ENCODE measurements at places on chromosomes 3 and 15. TPM values are rescaled to one million over a fixed set of nuclear protein-coding genes. Genes with fewer than 3 reads are reported as not detected.

DNA sequence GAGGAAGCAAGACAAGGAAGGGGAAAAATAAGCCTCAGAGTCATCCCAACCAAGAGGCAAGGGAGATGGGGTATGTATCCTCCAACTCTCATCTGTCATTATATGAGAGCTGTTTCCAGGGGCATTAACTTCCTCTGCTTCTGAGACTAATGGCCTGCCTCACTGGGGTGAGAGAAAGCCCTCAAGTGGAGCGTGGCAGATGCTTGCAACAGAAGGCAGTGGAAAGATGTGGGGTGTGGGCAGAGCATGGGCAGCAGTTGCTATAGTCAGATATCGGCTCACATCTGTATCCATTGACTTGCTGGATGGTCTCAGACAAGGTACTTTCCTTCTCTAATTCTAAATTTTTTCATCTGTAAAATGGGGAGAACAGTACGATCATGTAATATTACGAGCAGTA lies 81.7 kb upstream of the PLCL2 start:
- no peak overlapping the region for H3K4me3 ChIP-seq
- H3K4me1 ChIP-seq: no peaks in the 10 kb centered on the region
- no peaks in the 10 kb centered on the region for H3K36me3 ChIP-seq
- no peak for DNase-seq
- no peaks in the 10 kb centered on the region for H3K27me3 ChIP-seq

- H3K4me1 ChIP-seq: peaks cover 17% of the 10 kb centered on the region
- no peak overlapping the region for H3K27ac ChIP-seq
- no peaks in the 10 kb centered on the region for H3K27me3 ChIP-seq
- DNase-seq: no peak
These were observed 59.5 kb upstream of the PLXNA1 start for GRCh38 chr3:126923423-126923822.

- H3K27ac ChIP-seq: no peak overlapping the region
- no peaks in the 10 kb centered on the region for H3K27me3 ChIP-seq
- H3K36me3 ChIP-seq: no peaks in the 10 kb centered on the region
- DNase-seq: no peak
These were observed 29.1 kb downstream of the TMEM44 start for GRCh38 chr3:194604126-194604525.

- H3K27ac ChIP-seq: no peak overlapping the region
- H3K4me1 ChIP-seq: no peaks in the 10 kb centered on the region
- no peak overlapping the region for H3K4me3 ChIP-seq
- no peak for DNase-seq
- H3K27me3 ChIP-seq: no peaks in the 10 kb centered on the region
- H3K36me3 ChIP-seq: peaks cover 66% of the 10 kb centered on the region
These were observed 19.5 kb downstream of the COPS2 start for GRCh38 chr15:49135911-49136310.

DNA sequence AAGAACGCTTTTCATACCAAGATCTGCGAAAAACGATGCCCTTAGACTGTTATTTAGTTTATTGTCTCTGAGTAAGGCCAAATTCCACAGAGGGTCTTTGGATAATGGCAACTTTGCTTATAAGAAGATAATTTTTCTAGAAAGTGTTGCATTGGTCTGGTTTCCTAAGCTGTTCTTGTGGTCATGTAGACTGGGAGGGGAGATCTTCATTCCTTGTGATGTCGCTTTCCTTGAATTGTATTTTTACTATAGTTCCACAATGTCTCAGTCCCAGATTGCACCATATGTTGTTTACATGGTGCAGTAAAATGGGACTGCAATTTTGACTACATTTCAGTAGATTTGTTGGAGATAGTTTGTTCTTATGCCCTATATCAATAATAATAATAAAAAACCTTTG lies 28.8 kb upstream of the ST3GAL6 start:
- H3K27me3 ChIP-seq: no peaks in the 10 kb centered on the region
- H3K4me1 ChIP-seq: peaks cover 6% of the 10 kb centered on the region
- no peaks in the 10 kb centered on the region for H3K36me3 ChIP-seq

The GCHFR gene
- total RNA-seq: 69.7 TPM

The ESYT3 gene
- 2.0 TPM for total RNA-seq

DNA sequence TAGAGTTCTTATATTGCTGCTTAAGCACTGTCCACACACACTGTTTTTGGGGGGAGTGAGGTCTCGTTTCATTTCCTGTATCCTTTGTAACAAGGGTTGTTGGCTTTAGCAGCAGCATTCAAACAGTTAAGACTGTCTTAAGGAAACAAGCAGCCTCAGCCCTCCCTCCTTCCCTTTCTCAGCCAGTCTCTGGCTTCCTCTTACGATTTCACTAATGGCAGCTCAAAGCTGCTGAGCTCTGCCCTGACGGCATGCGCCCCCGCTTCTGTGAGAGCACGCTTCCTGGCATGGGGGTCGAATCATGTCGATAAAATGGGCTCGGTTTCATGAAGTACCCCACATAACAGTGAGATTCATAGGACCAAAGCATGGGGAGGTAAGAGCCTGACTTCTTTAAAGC lies 105.0 kb downstream of the KLHL25 start:
- H3K4me3 ChIP-seq: peak overlapping the region; percentile 32
- H3K27me3 ChIP-seq: no peaks in the 10 kb centered on the region
- no peak for DNase-seq
- peak overlapping the region; percentile 64 for H3K27ac ChIP-seq

The LDHAL6B gene
- not detected for total RNA-seq

DNA sequence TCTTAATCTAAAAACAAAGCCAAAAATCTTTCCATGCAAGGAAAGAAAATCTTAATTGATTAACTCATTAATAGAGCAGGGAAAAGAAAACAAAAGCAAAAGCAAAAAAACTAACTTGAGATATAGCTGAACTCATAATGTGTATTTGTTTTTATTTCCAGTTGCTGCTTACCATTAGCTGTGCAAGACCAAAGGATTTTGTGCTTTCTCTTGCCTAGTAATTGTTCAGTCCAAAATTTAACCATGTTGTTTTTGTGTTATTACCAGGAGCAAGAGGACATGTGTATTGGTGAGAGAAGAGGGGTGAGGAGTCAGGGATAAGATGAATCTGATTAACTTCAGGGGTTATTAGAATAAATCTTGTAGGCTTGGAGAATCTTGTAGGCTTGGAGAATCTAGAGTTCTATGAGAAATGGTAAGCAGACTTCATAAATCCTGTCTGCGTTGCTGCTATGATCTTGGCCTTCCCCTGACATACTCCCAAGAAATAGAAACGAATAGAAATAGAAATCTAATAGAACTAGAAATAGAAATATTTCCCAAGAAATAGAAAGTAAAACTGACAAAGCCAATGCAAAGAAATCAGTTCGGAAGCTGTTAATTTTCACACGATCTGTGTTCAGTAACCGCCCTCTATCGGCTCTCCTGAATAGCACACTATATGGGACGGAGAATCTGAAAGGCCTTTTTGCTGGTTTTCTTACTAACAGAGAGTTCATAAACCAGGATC lies 72.6 kb upstream of the TNFSF10 start:
- peak overlapping the region; percentile 71 for H3K27ac ChIP-seq
- H3K4me3 ChIP-seq: peak overlapping the region; percentile 28
- H3K27me3 ChIP-seq: no peaks in the 10 kb centered on the region

- no peaks in the 10 kb centered on the region for H3K36me3 ChIP-seq
- H3K27ac ChIP-seq: no peak overlapping the region
- peaks cover 8% of the 10 kb centered on the region for H3K4me1 ChIP-seq
- H3K27me3 ChIP-seq: no peaks in the 10 kb centered on the region
- no peak for DNase-seq
These were observed 620.7 kb upstream of the ZNF385D start for GRCh38 chr3:22371607-22372291.

DNA sequence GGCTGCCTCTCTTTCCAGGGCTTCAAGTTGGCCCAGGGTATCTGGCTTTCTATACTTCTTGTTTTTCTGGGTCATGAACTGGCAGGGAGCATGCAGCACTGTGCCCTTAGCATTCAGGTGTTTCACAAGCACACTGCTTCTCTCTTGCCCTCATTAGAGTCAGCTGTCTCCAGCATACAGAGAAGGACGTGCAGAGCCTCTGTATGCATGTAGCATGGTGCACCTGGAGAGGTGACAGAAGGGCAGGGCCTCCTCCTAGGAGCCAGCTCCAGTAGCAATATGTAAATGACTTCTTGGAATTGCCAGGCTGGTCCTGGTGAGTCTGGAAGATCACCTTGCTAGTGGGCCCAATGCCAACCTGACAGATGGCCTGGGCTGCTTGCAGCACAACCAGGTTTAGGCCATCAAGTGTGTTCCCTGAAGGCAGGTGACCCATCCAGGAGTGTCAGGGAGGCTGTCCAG lies 44.8 kb upstream of the ATP2C1 start:
- H3K4me1 ChIP-seq: peaks cover 23% of the 10 kb centered on the region
- H3K36me3 ChIP-seq: no peaks in the 10 kb centered on the region
- no peak overlapping the region for H3K27ac ChIP-seq

The SEMA5B gene
- total RNA-seq: 0.25 TPM

- H3K4me1 ChIP-seq: no peaks in the 10 kb centered on the region
- H3K36me3 ChIP-seq: no peaks in the 10 kb centered on the region
- H3K27ac ChIP-seq: no peak overlapping the region
- H3K27me3 ChIP-seq: no peaks in the 10 kb centered on the region
- no peak for DNase-seq
These were observed 10.7 kb upstream of the DHX36 start for GRCh38 chr3:154334973-154335420.

DNA sequence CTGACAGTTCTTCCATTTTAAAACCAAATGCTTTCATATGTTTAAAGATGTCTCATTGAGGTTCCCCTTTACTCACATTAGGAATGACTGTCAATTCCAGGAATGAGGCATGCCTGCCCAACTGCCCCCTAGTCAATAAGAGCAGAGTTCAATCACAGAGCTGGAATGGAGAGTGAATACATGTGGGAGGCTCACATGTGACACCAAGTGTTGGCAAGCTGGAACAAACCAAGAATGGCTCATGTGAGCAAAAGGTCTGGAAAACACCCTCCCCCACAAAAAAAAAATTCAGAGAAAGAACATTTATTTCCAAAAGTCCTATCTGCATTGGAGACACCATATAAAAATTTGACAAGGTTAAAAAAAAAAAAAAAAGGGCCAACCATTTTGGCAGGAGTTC lies 3.7 kb downstream of the PBRM1 start:
- peak overlapping the region; percentile 30 for H3K27ac ChIP-seq
- H3K4me3 ChIP-seq: no peak overlapping the region
- H3K27me3 ChIP-seq: no peaks in the 10 kb centered on the region
- DNase-seq: no peak
- H3K36me3 ChIP-seq: peaks cover 25% of the 10 kb centered on the region
- peaks cover 53% of the 10 kb centered on the region for H3K4me1 ChIP-seq

The ALDH1L1 gene
- 19.2 TPM for total RNA-seq

GRCh38 chr3:131216801-131217200 lies 164.8 kb upstream of the NUDT16 start:
- DNase-seq: no peak
- no peaks in the 10 kb centered on the region for H3K36me3 ChIP-seq
- peak overlapping the region; percentile 37 for H3K27ac ChIP-seq
- H3K4me3 ChIP-seq: no peak overlapping the region
- peaks cover 12% of the 10 kb centered on the region for H3K4me1 ChIP-seq

The ZPLD1 gene
- total RNA-seq: not detected

- H3K27me3 ChIP-seq: no peaks in the 10 kb centered on the region
- no peaks in the 10 kb centered on the region for H3K36me3 ChIP-seq
- H3K4me3 ChIP-seq: no peak overlapping the region
- H3K27ac ChIP-seq: no peak overlapping the region
- H3K4me1 ChIP-seq: no peaks in the 10 kb centered on the region
These were observed 110.0 kb upstream of the ARPP21 start for GRCh38 chr3:35529337-35529736.

The PLOD2 gene
- total RNA-seq: 27.0 TPM

GRCh38 chr15:77691607-77692006 lies 58.9 kb upstream of the LINGO1 start:
- H3K27ac ChIP-seq: no peak overlapping the region
- H3K4me1 ChIP-seq: peaks cover 4% of the 10 kb centered on the region
- H3K27me3 ChIP-seq: no peaks in the 10 kb centered on the region
- no peaks in the 10 kb centered on the region for H3K36me3 ChIP-seq

GRCh38 chr15:68471541-68471940 lies 39.6 kb upstream of the ITGA11 start:
- DNase-seq: no peak
- no peak overlapping the region for H3K4me3 ChIP-seq
- H3K27ac ChIP-seq: no peak overlapping the region
- no peaks in the 10 kb centered on the region for H3K4me1 ChIP-seq
- no peaks in the 10 kb centered on the region for H3K27me3 ChIP-seq

DNA sequence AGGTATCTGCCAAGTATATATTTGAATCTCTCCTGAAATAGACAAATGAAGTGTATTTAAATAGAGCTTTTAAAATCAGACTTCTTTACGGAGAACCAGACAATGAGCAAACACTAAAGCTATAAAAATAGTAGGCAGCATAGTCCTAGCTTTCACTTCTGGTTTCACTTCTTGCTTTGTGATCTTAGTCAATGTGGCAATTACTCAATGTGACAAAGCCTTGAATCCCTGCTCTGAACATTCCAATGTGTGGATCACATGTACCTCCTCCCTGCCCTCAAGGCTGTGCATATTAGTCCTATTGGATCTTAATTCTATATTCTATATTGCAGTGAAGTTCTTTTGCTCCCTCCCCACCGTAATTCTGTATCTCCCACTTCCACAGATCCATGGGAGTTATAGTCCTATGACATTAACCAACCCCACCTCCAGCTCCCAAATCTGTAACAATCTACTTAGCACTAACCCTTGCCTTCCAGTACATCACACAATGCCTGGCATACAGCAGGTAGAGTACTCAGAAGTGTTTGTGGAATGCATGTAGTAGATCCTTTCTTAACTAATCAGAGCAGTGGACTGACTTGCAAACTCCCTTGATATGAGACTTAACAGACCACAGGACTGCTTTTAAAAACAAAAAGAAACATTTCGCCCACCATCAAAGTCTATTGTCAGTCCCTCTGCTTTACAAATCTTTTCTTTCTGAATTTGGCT lies 24.3 kb upstream of the CP start:
- no peaks in the 10 kb centered on the region for H3K36me3 ChIP-seq
- H3K4me1 ChIP-seq: peaks cover 31% of the 10 kb centered on the region
- H3K4me3 ChIP-seq: no peak overlapping the region
- DNase-seq: no peak
- no peaks in the 10 kb centered on the region for H3K27me3 ChIP-seq

GRCh38 chr3:47716656-47717055 lies 65.0 kb downstream of the SMARCC1 start:
- DNase-seq: no peak
- H3K27me3 ChIP-seq: no peaks in the 10 kb centered on the region
- H3K4me1 ChIP-seq: no peaks in the 10 kb centered on the region
- H3K36me3 ChIP-seq: peaks cover 45% of the 10 kb centered on the region
- H3K4me3 ChIP-seq: no peak overlapping the region

The ABTB1 gene
- 59.7 TPM for total RNA-seq

DNA sequence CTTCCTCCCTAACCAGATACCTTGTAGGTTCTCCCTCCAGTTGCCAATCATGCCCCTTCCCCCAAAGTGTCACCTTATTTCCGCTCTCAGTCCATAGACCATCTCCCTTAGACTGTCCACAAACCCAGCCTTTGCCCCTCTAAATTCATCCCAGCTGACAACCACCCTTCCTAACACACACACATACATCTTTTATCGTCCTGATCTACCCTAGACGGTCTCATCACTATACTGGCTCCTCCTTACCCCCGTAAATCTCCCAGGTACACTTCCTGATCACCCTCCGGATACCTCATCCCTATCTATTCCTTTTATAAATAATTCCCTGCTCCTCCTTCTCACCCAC lies 828 bp downstream of the THOC7 start:
- no peaks in the 10 kb centered on the region for H3K36me3 ChIP-seq
- no peaks in the 10 kb centered on the region for H3K27me3 ChIP-seq
- DNase-seq: no peak
- peaks cover 40% of the 10 kb centered on the region for H3K4me1 ChIP-seq
